Natural killer cell (primary cell): ENCODE measurements at places on chromosomes 6 and 20. TPM values are rescaled to one million over a fixed set of nuclear protein-coding genes. Genes with fewer than 3 reads are reported as not detected.

GRCh38 chr6:39853604-39854003, 61.4 kb downstream of the DAAM2 start:
- DNase-seq: no peak
- no peak overlapping the region for H3K4me3 ChIP-seq
- H3K4me1 ChIP-seq: no peaks in the 10 kb centered on the region
- H3K27ac ChIP-seq: no peak overlapping the region
- no peaks in the 10 kb centered on the region for H3K36me3 ChIP-seq

PTCRA gene
- total RNA-seq: not detected

PKIB gene
- not detected for total RNA-seq

ERVFRD-1 gene
- total RNA-seq: not detected
